ENCODE measurements at places on chromosomes 2 and 18. TPM values are rescaled to one million over a fixed set of nuclear protein-coding genes. Genes with fewer than 3 reads are reported as not detected.

DNA sequence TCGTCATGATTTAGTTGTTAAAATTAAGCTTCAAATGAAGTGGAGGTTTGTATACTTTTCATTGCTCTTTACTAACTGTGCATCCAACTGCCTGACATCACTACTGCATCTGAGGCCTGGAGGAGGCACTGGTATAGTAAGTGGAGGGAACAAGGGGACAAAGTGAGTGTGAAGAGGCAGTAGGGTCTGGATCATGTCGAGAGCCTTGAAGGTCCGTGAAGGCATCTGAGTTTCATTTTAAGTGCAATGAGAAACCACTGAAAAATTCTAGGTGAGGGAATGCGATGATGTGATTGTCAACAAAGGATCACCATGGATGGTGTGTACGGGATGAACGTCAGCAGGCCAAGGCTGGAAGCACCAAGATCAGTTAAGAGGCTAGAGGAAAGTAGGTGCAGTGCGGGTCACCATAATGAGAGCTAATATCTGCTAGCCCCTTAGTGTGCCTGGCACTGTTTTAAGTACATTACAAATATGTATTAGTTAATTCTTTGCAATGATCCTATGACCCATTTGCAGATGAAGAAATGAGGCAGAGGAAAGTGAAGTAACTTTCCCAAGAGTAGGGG lies 96.1 kb downstream of the CABYR start:
- no peak for DNase-seq

- no peak for DNase-seq
Measured at GRCh38 chr2:160006475-160006874, 55.9 kb downstream of the PLA2R1 start.

Gene LYPD6
- polyA plus RNA-seq, result 14.0 TPM

Gene AQP12B
- not detected for polyA plus RNA-seq

Gene GAREM2
- polyA plus RNA-seq, result 10.1 TPM

DNA sequence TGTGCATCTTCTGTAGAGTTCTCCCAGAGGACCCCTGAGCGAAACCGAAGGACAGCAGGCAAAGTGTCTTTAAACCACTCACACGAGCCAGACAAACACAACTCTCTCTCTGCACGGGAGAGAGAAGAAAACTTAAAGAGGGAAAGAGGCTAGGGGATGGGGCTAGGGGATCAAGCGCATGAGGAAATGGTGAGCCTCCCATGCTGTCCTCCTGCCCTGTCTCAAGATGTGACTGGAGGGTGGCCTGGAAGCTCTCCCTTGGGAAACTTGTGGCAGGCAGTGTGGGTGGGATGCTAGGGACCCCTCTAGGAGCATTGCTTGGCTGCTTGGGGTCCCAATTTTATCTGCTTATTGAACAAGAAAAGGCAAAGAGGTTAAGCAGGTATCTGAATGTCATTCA lies 44.5 kb downstream of the CYP26B1 start:
- no peak for DNase-seq

GRCh38 chr2:55771612-55772011 lies 78.0 kb upstream of the PNPT1 start:
- DNase-seq, result no peak

Measured in left lung (tissue), 14 donors.